Activated T-helper 1 cell treated with anti-CD3 and anti-CD28 coated beads, Interleukin-12 subunit alpha, Interleukin-12 subunit beta, Interleukin-2, Interleukin-4 antibody, amounts not matched to agents 30 ng/mL and 10 ng/mL and 1 ng/mL, durations not matched to agents 14 hours and 24 hours and 36 hours (primary cell): ENCODE measurements at places on chromosomes 2 and 18. TPM values are rescaled to one million over a fixed set of nuclear protein-coding genes. Genes with fewer than 3 reads are reported as not detected.

DNA sequence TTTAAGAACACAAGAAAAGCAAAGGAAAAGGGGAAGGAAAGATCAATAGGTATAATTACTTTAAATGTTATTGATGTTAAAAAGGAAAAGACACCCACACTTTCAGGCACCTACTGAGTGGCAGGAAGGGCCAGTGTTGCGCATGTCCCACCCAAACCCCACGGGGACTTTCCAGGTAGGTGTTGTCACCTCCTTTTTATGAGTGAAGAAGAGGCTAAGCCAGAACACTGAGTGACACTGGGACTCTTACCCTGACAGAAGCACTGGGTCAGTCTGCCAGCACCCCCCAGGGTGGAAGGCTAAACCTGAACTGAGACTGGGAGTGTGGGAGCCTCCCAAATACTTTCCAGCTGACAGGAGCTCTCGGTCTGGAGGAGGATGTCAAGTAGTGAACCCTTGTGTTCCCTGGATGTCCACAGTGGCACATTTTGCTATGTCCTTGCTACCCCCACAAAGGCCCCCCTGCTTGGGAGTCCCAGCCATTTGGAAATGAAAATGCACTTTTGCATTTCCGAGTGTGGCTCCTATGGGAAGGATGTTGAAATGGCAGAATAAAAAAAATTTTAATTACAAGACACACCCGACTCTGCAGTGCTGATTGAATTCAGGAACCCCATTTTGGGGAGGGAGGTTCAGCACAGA is 90.9 kb upstream of the SMAD2 start:
- no peak for DNase-seq

DNA sequence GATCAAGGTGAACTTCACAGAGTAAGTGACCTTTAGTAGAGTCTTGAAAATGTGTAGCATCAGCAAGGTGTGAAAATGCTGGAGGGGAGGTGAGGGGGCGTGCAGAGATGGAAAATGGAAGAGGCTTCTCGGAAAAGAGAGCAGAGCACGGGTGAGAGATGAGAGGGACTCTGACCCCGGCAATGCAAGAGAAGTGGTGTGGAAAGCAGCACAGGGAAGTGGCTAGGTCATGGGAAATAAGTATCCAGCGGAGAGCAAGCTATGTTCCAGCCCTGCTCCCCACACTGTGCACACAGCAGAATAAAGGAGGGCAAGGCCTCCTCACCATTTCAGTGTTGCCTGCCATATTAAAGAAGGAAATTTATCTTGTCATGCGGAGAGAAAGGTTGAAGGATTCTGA is 241.7 kb upstream of the DOK6 start:
- DNase-seq = no peak

- DNase-seq = no peak
Measured at GRCh38 chr2:216866515-216867095, 6.7 kb upstream of the TNP1 start.

- no peak for DNase-seq
Measured at GRCh38 chr2:16584824-16585540, 80.7 kb downstream of the CYRIA start.

DNA sequence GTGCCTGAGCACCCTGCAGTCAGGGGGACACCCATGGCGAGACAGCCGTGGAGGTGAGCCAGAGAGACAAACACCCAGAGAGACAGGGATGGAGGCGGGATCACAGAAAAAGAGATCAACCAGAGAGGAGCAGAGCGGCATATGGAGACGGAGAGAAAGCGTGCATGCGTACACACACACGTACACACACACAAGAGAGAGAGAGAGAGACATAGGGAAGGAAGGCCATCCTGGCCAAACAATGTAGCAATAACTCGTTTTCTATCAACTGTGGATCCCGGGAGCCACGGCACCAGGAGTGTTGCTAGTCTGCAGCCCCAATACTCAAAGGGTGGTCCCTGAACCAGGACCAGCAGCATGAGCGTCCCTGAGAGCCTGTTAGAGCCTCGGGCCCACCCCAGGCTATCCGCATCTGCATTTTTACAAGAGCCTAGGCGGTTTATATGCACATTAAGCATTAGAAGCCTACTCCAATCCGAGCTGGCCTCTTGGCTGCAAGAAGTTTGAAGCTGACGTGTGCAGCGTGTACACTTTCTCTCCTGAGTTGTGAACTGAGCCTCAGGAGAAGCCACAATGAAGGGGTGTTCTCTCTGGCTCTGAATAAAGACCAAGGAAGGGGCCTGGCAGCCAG is 50.1 kb upstream of the MYCN start:
- DNase-seq = no peak

DNA sequence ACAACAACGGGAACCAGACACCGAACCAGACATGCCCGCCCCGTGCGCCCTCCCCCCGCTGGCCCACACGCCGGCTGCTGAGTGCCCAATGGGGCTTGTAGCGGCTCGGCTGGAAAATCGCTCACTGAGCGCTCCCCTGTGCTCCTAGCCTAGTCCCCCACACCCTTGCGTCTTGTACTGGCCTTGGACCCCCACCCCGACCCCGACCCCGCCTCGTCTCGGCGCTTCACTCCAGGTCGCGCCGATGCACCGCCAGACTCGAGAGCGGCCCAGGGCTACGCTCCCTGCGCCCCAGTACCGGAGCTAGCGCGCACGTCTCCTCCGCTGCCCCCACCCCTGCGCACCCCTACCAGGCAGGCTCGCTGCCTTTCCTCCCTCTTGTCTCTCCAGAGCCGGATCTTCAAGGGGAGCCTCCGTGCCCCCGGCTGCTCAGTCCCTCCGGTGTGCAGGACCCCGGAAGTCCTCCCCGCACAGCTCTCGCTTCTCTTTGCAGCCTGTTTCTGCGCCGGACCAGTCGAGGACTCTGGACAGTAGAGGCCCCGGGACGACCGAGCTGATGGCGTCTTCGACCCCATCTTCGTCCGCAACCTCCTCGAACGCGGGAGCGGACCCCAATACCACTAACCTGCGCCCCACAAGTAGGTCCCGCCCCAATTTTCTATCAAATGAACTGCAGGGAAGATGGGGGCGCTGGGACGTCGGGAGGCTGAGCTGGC is 1.5 kb downstream of the GAD1 start:
- DNase-seq = no peak

- no peak for DNase-seq
Measured at GRCh38 chr2:36553683-36554082, 44.3 kb downstream of the FEZ2 start.

The ANKRD30BL gene
- not detected in 2 replicates for total RNA-seq

The FAP gene
- total RNA-seq = not detected in 2 replicates

DNA sequence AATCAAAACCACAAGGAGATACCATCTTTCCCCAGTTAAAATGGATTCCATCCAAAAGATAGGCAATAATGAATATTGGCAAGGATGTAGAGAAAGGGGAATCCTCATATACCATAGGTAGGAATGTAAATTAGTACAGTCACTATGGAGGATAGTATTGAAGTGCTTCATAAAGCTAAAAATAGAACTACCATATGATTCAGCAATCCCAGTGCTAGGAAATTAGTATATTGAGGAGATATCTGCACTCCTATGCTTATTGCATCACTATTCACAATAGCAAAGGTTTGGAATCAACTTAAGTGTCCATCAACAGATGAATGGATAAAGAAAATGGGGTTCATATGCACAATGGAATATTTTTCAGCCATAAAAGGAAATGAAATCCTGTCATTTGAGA is 251.2 kb downstream of the ZNF804A start:
- DNase-seq = no peak

The OTOF gene
- 5.9 and 6.9 TPM in 2 replicates for total RNA-seq

DNA sequence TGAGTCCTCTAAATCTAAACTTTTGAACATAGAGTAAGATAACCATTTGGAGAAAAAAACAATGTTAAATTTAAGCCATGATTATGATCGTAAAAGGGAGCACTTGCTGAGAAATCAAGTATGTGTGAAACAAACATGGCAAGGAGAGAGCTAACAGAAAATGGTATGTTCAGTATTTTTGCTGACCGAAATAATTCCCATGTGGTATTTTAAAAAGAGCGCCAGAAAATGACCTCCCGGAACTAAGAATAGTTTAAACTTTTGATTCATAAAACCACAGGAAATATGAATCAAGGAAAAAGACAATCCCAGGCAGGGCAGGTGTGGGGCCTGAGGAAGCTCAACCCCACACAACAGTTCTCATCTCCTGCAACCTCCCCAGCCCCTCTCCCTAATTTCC is 74.2 kb downstream of the DOCK10 start:
- DNase-seq = no peak

DNA sequence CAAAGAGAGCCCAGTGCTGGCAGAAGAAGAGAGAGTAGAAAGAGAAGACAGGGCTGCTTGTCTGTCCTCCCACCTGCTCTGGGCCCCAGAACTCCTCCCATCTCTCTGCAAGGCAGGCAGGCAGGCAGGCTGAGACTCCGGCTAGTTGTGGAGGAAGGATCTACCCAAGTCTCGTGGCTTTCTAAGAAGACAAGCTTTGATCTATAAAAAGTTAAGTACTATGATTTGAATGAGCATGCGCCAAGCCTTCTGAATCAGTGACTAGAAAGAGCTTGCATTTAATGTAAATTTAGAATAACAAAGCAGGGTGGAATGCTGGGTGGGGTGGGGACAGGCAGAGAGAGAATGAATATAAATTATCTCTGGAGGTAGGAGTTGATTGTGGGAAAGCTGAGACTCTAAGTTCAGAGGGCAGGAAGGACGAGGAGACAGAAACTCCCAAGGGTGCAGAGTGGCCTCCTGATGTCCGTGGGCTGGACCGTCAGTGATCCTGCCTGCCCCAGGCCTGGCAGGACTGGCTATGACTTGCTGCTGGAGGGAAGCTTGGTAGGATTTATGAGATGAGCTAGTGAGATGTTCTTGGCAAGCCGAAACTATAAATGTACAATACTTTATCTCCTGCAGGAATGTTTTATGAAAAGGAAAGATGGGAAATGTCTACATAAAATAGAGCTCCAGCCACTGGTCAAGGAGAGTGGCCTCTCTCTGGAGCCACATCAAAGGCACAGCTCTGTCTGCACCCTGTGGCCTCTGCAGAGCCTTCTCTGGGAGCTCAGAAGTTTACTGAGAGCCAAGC is 447.5 kb downstream of the TNS1 start:
- DNase-seq = no peak

DNA sequence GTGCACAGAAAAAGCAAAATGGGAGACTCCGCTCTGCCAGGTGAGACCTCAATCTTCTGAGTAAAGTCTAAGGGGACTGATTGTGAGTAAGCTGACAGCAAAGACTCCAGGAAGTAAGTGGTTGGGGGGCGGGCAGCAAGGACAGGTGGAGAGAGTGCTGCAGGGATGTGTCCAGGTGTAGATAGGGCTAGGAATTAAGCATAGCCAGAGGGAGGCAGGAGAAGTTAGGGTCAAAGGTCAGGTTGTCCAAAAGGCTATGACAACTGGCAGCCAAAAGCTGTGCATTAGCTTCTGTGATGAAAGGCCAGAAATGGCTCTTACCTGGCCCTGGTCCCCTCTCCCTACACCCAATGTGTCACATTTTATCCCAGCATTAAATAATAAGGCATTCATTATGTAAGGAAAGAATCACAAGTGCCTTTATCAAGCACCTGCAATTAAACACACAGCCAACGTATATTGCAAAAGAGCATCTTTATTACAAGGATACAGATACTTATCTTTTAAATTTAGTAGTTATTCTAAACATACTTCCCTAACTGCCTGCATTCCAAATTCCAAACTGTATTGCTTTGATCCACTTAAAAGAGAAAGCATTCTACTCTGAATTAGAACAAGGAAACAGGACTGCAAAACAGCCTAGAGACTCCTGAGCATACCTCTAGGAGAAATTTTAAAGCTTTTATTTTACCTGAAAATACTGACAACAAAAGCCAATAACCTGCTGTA is 247.9 kb downstream of the IRS1 start:
- no peak for DNase-seq

DNA sequence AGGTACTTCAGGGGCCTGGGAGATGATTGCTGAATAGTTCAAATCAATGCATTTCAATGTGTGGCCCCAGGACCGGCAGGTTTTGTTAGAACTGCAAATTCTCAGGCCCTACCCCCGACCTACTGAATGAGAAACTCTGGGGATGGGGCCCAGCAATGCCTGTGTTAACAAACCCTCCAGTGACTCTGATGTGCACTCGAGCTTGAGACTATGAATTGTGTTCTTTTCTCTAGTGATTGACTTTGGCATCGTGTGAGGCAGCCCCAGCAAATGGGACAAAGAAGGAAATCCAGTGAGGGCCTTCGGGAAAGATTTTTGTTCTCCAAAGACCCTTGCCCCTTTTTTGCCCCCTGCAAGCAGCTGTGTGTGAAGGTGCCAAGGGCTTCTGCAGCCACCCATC is 22.4 kb downstream of the ALK start:
- DNase-seq = no peak

DNA sequence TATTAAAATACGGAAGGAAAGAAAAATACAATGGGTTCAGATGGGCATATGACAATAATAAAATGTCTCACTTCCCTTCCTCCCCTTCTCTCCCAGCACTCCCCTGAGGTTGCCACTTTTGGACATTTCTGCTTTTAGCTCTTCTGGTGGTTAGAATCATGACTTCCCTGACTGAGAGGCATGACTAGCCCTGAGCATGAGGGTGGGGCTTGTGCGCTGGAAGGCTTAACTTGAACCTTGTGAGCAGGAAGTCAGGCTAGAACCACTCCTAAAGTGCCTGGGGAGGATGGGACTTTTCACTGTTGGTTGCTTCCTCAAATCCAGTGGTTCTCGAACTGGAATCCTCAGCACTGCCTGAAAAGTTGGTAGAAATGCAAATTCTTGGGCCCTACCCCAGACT is 19.7 kb upstream of the ARHGAP25 start:
- no peak for DNase-seq

DNA sequence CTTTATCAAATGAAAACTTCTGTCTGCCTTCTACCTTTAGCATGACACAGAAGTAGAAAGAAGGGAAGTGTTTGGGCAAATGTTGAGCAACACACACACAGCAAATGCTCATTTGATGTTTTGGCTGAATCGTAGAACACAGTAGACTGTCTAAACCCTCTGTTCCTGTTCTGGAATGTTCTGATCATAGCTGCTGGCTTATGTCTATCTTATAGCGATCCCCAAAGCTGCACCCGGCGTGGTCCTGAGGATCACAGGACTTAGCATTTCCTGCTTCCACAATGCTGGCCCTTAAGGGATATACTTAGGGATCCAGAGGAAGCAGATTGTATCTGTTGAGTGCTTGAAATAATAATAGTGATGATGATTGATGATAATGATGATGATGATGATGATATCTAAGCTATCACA is 15.2 kb downstream of the GNLY start:
- DNase-seq = no peak

GRCh38 chr2:85183076-85183475 is 49.9 kb downstream of the TCF7L1 start:
- no peak for DNase-seq

GRCh38 chr2:235921508-235922191 is 246.5 kb downstream of the GBX2 start:
- no peak for DNase-seq

- DNase-seq = no peak
Measured at GRCh38 chr2:122980671-122981070, 1044.4 kb upstream of the CNTNAP5 start.

GRCh38 chr18:74876630-74877243 is 279.1 kb downstream of the ZNF407 start:
- no peak for DNase-seq

GRCh38 chr18:57027190-57027708 is 119.6 kb upstream of the BOD1L2 start:
- no peak for DNase-seq

- no peak for DNase-seq
Measured at GRCh38 chr2:240298803-240299709, 136.4 kb upstream of the GPC1 start.
